ENCODE measurements at places on chromosomes 2 and 18.
A peak's percentile ranks its signal among the peaks of the same experiment; 100 is the strongest.

DNA sequence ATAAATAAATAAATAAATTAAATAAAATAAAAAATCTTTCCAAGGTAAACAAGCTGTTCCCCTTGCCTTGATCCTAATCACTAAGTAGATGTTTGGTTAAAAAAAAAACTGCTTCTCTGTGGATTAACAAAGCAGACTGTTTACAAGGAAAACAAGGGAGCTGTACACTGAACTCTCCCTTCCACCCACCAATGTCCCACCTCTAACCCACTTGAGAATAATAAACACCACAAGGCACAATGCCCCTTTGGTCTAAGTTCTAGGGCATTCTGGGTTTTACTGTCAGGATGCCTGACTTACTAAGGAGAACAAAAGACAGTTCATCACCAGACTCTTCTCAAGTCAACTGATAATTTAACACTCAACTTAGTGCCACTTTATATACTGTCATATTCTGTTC is 83.5 kb downstream of the NCKAP1 start:
- no peak for DNase-seq

DNA sequence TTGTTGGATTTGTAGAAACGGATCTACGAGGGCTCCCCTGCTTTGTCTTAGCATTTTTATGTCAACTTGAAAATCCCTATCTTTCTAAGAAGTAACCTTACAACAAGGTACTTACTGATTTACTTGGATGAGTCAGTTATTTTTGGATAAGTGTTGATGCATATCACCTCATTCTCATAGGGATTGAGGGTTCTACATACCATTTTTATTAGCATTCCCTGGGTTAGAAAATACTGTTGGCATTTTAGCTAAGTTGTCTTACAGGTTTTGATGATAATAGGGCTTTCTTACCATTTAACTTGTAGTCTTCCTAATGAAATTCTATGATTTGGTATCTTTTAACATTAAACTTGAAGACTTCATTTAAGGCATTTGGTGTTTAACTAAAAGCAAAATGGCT is 125.2 kb downstream of the UBE2E3 start:
- DNase-seq, result no peak

DNA sequence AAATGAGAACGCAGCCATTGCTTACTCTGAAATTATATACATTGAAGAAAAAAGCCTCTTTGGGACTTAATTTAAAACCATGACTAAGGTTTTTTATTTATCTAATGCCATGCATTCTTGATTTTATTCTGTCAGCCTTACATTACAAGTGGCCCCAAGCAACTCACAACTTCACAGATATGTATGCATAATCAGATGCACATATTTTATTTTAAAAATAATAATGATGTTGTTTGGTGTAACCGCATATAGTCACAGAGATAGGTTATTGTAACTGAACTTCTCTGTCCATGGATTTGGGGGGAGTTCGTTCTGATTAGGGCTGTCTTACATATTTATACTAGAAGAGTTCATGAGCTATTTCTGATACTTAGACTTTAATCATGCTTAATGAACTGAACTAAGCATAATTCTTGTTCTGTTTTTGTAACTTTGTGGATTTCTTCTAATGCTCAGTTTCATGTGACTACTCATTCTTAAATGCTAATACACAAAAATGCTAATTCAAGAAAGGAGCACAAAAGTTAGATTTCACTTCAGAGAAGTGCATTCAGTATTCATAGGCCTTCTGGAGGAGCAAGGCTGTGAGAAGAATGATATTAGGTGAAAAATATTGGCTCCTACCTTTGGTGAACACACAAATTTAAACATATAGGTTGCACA is 26.2 kb downstream of the MEIS1 start:
- DNase-seq, result no peak

DNA sequence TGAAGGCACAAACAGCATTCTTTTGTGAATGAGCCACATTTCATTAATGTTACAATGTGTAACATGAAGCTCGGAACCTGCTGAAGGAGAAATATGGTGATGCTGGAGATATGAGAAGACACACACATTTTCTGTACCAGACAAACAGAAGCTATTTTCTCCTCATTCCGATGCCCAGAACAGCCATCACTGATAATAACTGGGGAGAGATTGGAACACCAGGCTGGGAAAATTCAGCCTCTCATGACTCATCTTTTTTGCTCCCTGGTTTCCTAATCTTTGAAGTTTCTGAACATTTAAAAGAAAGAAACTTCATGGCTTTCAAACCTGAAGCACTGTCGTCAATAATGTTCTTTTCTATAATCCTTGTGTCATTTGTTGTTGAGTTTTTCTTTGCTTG is 110.9 kb downstream of the LYPD6 start:
- no peak for DNase-seq

GRCh38 chr2:177268187-177268871 is 3.8 kb upstream of the NFE2L2 start:
- no peak for DNase-seq

GRCh38 chr18:49813069-49813318 is 339 bp downstream of the ACAA2 start:
- peak; percentile 69 for DNase-seq

- no peak for DNase-seq
Observed at GRCh38 chr2:105777031-105777482, 32.3 kb downstream of the NCK2 start.

DNA sequence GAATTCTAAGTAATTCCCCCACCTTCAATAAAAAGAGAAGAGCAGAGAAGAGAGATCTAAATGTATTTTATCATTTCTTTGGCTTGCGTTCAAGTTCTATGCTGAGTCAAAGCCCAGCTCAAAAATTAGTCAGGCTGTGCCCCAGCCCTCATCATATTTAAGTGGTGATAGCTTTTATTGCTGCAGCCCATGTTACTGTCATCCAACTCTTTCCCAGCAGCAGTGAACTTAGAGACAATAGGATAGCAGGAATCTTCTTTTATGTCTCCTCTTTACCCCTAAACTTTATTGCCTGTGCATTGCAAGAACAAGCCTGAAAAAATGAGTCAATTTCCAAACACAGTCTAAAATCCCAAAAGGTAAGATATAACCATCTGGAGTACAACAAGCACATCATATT is 1599.3 kb upstream of the PIK3C3 start:
- DNase-seq, result no peak

GRCh38 chr2:97951155-97951680 is 44.5 kb downstream of the TMEM131 start:
- no peak for DNase-seq

DNA sequence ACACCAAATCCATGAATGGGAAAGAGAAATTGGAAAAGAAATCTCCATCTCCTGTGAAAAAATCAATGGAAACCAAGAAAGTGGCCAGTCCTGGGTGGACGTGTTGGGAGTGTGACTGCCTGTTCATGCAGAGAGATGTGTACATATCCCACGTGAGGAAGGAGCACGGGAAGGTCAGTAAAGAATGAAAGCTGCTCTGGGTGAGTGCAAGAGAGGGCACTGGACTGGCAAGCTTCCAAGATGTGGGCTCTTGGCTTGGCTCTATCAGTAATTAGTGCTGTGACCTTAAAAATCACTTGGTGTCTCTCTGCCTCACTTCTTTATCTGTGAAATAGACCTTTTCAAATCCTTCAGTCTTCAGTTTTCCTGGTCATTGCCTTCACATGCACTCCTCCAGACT is 89.0 kb downstream of the ZNF532 start:
- no peak for DNase-seq

GRCh38 chr2:102977426-102978090 is 215.7 kb downstream of the TMEM182 start:
- no peak for DNase-seq

GRCh38 chr18:26394047-26394654 is 154.2 kb downstream of the KCTD1 start:
- DNase-seq, result no peak

GRCh38 chr2:174951745-174952144 is 53.4 kb downstream of the CHN1 start:
- no peak for DNase-seq
